NAMALWA (cell line): ENCODE measurements at places on chromosomes 4 and X.

DNA sequence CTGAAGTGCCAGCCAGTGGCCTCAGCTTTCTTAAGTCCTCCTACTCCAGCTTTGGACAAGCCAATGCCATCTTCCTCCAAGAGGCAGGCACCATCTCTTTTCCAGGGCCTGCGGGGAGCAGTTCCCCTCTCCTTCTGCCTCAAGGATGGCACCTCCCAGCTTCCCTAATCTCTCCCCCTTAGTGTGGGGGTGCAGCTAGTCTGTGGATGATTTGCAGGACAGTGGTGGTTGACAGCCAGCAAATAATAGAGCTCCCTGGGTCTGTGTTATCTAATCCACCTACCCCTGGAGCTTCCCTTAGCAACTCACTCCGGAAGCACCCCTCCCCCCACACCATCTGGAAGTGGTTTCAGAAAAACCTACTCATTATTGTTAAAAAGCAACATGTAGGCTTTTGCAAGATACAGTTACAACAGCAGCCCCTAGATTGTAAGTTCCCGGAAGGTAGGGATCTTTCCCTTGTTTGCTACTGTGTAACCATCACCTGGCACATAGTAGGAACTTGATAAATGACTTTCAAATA, 247.1 kb downstream of the BCOR start:
- DNase-seq: no peak

DNA sequence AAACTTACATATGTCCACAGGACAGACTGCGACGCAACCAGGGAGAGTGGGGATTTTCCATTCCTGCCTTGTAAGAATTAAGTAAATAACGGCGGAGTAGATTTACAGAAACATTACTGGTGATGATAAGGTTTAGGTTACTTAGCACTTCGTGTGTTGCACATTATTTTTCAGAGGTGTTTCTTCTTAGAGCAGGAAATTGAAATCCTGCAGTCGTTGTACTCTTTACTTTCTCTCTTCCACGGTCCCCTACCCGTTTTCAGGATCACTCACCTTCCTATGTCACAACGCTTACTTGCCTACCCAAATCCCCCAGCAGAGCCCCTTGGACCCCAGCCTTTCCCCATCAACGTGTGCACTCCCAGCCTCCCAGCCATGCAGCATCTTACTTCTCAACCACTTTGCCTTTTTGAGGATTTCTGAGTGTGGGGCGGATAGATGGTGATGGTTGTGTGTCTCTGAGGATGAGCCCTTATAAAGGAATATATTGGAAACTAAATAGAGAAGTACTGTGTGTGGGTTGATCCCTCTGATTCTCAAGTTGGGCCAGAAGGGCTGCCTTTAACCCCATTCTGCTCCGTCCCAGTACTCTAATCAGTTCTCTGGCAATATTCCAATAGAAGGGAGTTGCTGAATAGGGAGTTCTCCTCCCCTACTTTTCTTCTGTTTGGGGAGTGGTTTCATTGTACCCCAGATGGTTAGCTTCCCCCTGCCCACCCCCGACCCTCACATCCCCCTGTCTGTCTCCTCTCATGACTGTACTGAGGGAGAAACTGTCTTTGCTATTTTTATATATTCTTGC, 1.6 kb downstream of the MID2 start:
- DNase-seq: no peak

DNA sequence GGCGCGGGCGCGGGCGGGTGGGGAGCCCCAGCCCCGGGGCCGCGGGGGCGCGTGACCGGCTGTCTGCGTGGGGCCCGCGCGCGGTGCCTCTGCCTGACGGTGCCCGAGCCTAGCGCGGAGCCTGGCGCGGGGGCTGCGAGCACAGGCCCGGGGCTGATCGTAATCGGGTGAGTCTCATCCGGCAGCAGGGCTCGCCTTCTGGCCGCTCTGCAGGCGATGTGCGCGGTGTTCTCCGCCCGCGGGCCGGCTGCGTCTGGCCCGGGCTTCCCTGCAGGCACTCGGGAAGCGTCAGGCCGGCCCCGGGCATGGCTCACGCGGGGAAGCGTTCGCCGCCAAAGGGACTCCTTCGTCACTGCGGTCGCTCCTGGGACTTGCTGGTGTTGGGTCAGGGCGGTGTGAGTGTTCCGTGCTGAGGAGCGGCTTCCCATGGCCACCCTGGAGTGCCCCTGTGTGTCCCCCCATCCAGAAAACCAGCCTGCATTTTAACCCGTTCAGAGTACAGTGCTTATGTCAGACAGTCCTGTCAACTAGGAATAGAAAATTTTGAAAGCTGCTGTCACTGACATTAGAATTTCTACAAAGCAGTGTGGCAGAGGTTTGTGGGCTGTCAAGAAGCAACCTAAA, 40.6 kb downstream of the FAM149A start:
- no peak for DNase-seq

- peak; percentile 71 for DNase-seq
Observed at GRCh38 chr4:109803924-109804571, 2.2 kb upstream of the CFI start.
